ENCODE measurements at places on chromosomes 11 and 22. TPM values are rescaled to one million over a fixed set of nuclear protein-coding genes. Genes with fewer than 3 reads are reported as not detected.
A peak's percentile ranks its signal among the peaks of the same experiment; 100 is the strongest.

The EHD1 gene
- 229 TPM for total RNA-seq

The SULT4A1 gene
- not detected for total RNA-seq

DNA sequence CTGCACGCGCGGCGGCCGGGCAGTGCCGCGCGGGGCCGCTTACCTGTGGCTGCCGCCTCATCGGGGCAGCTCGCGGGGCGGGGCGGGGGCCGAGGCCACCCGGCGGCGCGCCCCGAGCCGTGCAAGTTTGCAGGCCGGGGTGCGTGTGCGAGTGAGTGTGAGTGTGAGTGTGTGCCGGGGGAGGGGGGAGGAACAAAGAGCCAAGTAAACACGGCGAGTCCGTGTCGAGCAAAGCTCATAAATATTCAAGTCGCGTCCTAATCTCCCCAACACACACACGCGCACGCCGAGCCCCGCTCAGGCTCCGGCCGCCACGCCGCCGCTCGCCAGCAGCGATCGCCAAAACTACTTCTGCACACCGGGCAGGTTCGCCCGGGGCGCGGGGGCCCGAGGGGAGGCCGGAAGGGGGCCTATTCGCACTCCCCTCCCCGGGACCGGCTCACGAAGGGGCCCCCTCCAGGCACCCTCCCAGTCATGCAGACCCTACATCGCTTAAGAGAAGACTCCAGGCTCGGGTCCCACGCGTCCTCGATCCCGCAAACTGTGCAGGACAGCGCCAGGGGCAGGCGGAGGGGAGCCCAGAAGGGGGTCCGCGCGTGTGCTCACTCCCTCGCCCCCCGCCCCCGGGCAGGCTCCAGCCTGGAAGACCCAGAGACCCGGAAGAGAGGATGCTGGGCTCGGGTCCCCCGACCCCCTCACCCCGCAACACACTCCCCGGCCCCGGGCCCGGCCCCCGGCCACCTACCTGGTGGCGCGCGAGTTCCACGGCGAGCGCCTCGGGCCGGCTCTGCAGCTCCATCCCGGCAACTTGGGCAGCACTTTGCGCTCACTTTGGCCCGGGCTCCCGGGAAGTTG, 827 bp downstream of the PHF21B start:
- no peak for DNase-seq

DNA sequence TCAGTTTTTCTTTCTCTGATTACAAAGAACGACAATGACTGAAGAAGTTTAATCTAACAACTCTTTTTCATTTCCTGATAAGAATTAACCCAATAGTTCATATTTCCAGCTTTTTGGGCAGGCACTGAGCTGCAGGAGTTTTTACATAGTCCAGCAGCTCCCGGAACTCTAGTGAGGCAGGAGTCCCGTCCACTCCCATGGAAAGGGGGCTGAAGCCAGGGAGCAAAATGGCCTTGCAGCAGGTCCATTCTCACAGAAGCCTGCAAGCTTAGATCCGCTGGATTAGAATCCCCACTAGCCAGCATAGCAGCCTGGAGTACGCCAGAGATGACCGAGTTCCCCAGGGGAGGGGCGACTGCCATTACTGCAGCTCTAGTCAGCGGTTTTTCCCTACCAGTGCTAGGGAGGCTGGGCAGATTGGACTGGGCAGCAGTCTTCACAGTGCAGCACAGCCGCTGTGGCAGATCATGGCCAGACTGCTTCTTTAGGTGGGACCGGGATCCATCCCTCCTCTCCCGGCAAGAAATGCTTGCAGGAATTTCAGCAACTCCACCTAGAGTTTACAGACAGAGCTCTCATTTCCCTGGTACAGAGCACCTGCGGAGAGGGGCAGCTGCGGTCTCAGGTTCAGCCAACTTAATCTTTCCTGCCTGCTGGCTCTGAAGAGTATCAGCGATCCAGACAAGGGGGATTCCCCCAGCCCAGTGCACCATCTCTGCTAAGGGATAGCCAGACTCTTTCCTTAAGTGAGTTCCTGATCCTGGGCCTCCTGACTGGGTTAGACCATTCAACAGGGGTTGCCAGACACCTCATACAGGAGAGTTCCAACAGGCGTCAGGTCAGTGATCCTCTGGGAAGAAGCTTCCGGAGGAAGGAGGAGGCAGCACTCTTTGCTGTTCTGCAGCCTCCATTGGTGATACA, 742 bp upstream of the CASP4 start:
- peak; percentile 48 for DNase-seq

- DNase-seq, result no peak
Measured at GRCh38 chr11:64251753-64252002, 348 bp downstream of the PLCB3 start.
